HCT116 (cell line): ENCODE measurements at places on chromosomes 7 and 10. TPM values are rescaled to one million over a fixed set of nuclear protein-coding genes. Genes with fewer than 3 reads are reported as not detected.
A peak's percentile ranks its signal among the peaks of the same experiment; 100 is the strongest.

DNA sequence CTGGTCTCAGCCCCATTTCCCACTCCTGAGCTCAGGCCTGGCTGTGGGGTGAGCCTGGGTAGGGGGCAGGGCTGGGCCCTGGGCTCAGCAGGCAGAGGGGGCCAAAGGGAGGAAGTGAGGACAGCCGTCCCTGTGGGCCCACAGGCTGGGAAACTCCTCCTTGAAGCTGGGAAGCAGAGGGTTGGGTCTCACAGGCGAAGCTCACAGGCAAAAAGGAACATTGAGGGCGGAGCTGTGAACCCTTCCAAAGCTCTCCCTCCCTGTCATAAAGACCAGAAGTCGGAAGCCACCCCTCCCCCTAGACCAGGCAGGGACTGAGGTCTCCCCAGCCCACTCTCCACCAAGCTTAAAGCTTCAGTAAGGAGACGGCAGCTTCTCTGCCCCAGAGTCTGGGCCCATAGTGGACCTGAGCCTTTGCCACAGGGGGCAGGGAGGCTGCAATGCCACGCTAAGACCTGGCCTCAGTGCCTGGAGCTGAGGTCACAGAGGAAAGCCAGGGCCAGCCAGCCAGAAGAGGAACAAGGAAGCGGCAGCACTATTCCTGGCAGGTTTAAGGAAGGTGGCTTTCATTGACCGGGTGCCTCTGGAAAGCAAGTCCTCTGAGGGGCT lies 1.0 kb upstream of the KCP start:
- DNase-seq, result no peak
- H3K4me1 ChIP-seq, result peaks cover 5% of the 10 kb centered on the region; the same call in 1 of the 2 replicates
- no peak overlapping the region for H3K27ac ChIP-seq
- H3K4me3 ChIP-seq, result no peak overlapping the region
- H3K36me3 ChIP-seq, result no peaks in the 10 kb centered on the region
- no peaks in the 10 kb centered on the region for H3K27me3 ChIP-seq

DNA sequence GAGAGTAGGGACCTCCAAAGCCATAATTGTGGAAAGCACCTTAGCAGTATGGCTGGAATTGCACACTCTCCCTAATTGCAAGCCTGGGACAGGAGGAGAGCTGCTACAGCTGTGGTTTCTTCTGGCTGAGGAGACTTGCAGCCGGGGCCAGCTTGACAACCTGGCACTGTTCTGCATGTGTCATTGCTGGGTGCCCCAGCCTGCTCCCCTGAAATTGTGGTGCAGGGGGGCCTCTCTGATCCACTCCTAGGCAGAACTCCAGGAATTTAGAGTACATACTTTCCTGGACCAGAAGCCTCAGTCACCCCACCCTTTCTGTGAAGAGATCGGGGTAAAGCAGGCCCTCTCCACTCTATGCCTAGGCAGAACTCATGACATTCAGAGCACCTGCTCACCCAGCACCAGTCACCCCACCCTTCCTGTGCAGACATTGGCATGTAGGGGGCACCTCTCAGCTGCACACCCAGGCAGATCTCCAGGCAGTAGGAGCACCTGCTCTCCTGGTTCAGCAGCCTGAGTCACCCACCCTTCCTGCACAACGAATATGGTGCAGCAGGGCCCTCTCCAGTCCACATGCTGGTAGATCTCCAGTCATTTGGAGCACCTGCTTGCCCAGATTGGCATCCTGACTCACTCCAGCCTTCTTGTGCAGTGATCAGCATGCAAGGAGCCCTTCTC lies 34.4 kb upstream of the DYNC1I1 start:
- no peak overlapping the region for H3K4me3 ChIP-seq
- no peak overlapping the region for H3K27ac ChIP-seq
- DNase-seq, result no peak
- peaks cover 8% of the 10 kb centered on the region; the same call in 1 of the 2 replicates for H3K27me3 ChIP-seq

DNA sequence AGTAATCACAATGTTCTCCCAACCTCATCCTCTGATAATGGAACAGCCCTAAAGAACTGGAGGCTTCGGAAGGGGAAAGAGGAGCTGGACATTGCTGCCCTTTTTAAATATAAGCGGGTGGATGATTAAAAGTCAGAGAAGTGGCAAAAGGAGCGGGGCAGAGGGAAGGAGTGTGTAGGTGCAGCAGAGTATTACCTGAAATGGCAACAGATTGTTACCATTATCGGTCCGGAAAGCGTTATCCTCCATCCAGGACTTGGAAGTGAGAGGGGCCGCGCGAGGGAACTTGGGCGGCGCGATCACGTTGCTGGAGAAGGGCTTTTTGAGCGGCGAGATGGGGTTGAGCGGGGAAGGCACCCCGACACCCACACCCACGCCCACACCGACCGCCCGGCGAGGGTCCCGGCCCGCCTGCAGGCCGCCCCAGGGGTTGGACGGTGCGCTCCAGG lies 51.7 kb downstream of the CPEB3 start:
- peak overlapping the region; percentile 21 for H3K4me3 ChIP-seq
- no peaks in the 10 kb centered on the region for H3K27me3 ChIP-seq

- no peaks in the 10 kb centered on the region for H3K4me1 ChIP-seq
- no peak for DNase-seq
- H3K4me3 ChIP-seq, result no peak overlapping the region
Measured at GRCh38 chr10:49606981-49607535, 3.1 kb upstream of the SLC18A3 start.

DNA sequence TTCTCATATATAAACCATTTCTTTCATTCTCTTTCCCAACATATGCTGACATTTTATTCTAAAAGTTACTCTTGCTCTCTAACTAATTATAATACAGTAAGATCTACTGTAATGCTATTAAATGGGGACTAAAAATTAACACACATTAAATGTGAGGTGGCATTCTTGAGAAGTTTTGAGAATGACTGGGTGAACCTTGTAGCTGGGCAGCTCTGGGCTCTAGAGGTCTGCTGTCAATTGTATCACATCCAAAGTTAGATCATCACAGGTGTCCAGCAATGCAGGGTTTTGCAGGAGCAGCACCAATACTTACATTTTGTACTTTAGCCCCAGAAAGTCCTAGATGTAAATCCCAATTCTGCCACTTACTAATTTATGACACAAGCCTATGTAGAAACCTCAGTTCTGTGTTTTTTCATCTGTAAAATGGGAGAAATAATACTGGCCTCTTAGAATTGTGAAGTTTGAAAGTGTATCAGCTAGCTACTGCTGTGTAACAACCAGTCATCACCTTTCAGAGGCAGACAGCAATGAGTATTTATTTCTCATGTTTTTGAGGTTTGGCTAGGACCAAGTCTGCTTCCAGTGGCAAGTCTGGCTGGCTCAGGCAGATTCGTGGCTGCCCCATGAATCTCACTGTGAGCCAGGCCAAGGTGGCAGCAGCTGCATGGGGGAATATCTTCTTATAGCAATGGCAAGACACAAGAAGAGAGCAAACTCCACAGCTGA lies 79.6 kb upstream of the EMX2 start:
- H3K27me3 ChIP-seq, result no peaks in the 10 kb centered on the region
- peaks cover 7% of the 10 kb centered on the region for H3K4me1 ChIP-seq
- no peak for DNase-seq
- H3K36me3 ChIP-seq, result no peaks in the 10 kb centered on the region
- no peak overlapping the region for H3K4me3 ChIP-seq

DNA sequence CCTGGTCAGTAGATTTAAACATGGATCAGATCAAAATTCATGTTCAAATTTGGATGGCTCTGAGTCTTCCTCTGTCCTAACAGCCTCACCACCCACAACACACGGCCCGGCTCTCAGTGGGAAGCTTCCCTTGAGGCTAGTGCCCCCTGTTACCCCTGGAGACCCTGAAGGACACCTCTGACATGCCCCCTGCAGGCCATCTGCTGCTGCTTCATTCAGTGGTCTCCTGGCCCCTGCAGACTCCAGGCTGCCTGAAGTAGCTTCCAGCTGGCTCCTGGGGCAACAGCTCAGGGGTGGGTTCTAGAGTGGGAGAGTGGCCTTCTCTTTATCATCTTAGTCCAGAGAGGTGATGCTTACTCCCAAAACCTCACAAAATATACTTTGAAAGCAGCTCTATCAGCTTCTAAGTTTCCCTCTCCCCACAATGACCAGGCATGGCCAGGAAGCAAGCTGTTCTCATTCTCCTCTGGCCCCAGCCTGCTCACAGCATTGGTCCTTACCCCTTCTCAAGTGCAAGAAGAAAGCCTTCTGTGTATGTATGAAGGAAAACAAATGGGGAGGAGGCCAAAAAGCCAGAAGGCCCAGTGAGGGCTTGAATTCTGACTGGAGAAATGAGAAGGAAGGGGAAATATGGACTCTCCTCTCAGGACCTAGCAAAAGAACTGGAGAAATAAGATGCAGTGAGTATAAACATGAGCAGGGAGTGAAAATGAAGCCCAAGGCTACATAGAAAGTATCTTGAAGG lies 189.6 kb upstream of the INHBA start:
- no peak for DNase-seq
- H3K36me3 ChIP-seq, result no peaks in the 10 kb centered on the region
- H3K4me1 ChIP-seq, result no peaks in the 10 kb centered on the region
- no peaks in the 10 kb centered on the region for H3K27me3 ChIP-seq
- H3K4me3 ChIP-seq, result no peak overlapping the region

DNA sequence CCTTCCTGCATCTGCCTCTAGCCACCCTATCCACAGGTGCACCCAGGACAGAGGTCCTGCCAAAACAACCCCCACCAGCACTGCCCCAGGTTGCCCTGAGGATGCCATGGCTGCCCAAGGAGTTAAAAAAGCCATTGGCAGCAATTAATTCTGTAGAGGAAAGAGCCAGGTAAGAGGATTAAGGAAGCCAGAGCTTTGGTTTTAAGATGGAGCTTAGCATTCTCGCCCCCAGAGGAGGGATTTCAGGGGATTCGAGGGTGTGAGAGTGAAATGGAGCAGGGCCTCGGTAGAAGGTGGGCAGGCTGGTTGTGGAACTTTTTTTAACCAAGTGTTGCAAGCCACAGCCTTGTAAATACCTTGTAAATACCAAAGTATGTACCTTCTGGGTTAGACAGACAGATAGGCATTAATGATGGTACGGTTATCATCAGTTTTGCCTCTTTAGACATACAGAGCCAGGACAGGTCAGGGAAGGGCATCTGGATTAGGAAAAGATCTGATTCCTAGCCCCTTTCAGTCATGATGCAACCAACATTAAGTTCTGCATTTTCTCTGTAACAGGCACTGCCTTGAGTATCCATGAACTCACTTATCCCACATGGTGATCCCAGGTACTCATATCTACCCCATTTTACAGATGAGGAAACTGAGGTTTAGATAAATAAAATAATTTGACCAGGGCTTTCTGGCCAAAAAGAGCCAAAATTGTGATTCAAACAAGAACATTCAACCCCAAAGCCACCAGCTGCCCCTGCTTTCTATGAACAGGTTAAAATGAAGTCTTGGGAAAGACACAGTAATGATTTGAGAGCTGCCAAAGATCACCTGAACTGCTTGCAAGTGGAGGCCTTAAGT lies 120.7 kb upstream of the PPIF start:
- H3K27me3 ChIP-seq, result no peaks in the 10 kb centered on the region
- H3K36me3 ChIP-seq, result no peaks in the 10 kb centered on the region
- H3K27ac ChIP-seq, result no peak overlapping the region

- no peak for DNase-seq
- no peaks in the 10 kb centered on the region for H3K4me1 ChIP-seq
- H3K27me3 ChIP-seq, result no peaks in the 10 kb centered on the region
- no peak overlapping the region for H3K4me3 ChIP-seq
- H3K36me3 ChIP-seq, result no peaks in the 10 kb centered on the region
- H3K27ac ChIP-seq, result no peak overlapping the region
Measured at GRCh38 chr7:68518060-68518459, 1080.2 kb upstream of the AUTS2 start.

DNA sequence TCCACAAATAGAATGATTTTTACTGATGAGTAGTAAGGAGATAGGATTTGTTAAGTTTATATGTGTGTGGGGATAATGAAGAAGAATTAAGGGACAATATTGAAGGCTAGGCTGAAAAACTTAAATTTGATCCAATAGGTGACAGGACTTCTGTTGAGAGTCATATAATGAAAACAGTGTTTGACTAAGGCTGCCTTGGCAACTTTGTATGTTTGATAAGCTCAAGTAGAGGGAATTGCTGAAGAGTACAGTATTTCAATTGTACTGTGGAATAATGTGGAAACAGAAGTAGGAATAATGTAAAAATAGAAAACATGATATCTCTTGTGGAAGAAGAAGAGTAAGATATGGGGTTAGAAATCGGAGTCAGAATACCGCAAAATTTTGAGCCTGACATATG lies 10.5 kb downstream of the R3HCC1L start:
- no peak overlapping the region for H3K27ac ChIP-seq
- H3K27me3 ChIP-seq, result no peaks in the 10 kb centered on the region
- H3K36me3 ChIP-seq, result no peaks in the 10 kb centered on the region

DNA sequence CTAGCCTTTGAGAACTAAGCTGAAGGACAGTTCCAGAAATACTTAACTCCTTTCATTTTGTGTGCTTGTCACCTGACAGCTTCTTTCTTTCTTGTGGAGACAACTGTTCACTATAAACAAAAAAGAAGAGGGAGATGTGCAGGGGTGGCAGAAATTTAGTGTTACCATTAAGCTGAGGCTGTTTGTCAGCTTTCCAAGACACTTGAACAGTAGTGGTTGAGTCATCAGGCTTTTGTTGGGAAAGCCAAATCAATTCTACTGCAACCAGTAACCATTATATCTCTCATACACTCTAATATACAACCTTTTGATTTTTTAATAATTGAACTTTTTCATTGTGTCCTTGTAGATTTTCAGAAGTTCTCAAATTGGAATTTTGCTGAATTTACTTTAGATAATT lies 75.3 kb downstream of the POLL start:
- no peaks in the 10 kb centered on the region for H3K36me3 ChIP-seq
- H3K4me3 ChIP-seq, result no peak overlapping the region
- no peaks in the 10 kb centered on the region for H3K4me1 ChIP-seq
- no peak overlapping the region for H3K27ac ChIP-seq
- DNase-seq, result no peak

DNA sequence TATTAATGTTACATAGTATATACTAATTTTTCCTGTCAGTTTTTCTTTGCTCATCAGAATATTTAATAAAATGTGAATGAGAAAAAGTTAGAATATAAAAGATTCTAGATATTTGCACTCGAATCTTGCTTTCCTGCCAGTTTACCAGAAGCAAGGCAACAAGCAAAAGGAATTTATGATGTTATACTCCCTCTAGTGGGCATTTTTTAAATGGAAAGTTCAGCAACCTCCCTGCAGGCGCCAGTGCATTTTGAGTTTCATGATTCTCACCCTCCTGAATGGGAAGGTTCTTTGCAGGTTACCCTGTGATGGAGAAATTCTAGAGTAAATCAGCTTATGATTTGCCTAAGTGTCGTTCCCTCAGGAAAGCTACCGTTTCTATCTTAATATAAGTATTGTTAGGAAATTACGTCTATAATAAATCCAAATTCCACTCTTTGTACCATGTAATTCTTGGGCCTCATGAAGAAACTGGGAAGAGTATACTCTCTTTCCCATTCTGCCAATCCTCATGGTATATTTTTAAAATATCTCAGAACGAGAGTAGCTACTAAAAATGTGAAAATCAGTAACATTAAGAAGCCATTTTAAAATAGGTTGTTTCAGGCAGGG lies 350.0 kb downstream of the CRPPA start:
- no peaks in the 10 kb centered on the region for H3K27me3 ChIP-seq
- peak; percentile 54 for DNase-seq
- no peaks in the 10 kb centered on the region for H3K36me3 ChIP-seq
- no peak overlapping the region for H3K27ac ChIP-seq
- no peaks in the 10 kb centered on the region; the same call in 1 of the 2 replicates for H3K4me1 ChIP-seq

GRCh38 chr10:104274762-104275721 lies 6.1 kb downstream of the GSTO2 start:
- no peaks in the 10 kb centered on the region for H3K27me3 ChIP-seq
- H3K4me3 ChIP-seq, result peak overlapping the region; percentile 77
- DNase-seq, result peak; percentile 68

Gene CTBP2
- 144 TPM for total RNA-seq

Gene CALHM3
- 0.49 TPM for total RNA-seq

Gene PTPRN2
- 2.1 TPM for total RNA-seq

Gene CYP26A1
- total RNA-seq, result 0.17 TPM

Gene COL26A1
- 0.27 TPM for total RNA-seq

Gene HNRNPA2B1
- total RNA-seq, result 870 TPM

Gene VGF
- 43.2 TPM for total RNA-seq

Gene SFRP4
- 0.25 TPM for total RNA-seq

Gene C1GALT1
- total RNA-seq, result 27.2 TPM

Gene SPAM1
- total RNA-seq, result not detected
